Endothelial cell of umbilical vein (primary cell): ENCODE measurements at places on chromosomes 12 and 14. TPM values are rescaled to one million over a fixed set of nuclear protein-coding genes. Genes with fewer than 3 reads are reported as not detected.

Gene PAX9
- polyA plus RNA-seq = 0.37 and 0.48 TPM in 2 replicates

Gene PAH
- not detected in 2 replicates for polyA plus RNA-seq

Gene MYO1A
- not detected in 2 replicates for polyA plus RNA-seq

Gene JAG2
- 80.7 and 105 TPM in 2 replicates for polyA plus RNA-seq

Gene RAPGEF3
- 30.8 and 34.5 TPM in 2 replicates for polyA plus RNA-seq

Gene TAS2R42
- not detected in 2 replicates for polyA plus RNA-seq

Gene AICDA
- not detected in 2 replicates for polyA plus RNA-seq

Gene SERPINA9
- not detected in 2 replicates for polyA plus RNA-seq

Gene DENND5B
- 7.8 and 10.3 TPM in 2 replicates for polyA plus RNA-seq

Gene ENDOU
- not detected in 2 replicates for polyA plus RNA-seq

Gene CLEC2B
- 4.4 and 6.7 TPM in 2 replicates for polyA plus RNA-seq

Gene ASPG
- polyA plus RNA-seq = 0.05 TPM in 1 of 2 replicates, not detected in the other
